T1000 (cell line): ENCODE measurements at places on chromosomes 2 and 18.

DNA sequence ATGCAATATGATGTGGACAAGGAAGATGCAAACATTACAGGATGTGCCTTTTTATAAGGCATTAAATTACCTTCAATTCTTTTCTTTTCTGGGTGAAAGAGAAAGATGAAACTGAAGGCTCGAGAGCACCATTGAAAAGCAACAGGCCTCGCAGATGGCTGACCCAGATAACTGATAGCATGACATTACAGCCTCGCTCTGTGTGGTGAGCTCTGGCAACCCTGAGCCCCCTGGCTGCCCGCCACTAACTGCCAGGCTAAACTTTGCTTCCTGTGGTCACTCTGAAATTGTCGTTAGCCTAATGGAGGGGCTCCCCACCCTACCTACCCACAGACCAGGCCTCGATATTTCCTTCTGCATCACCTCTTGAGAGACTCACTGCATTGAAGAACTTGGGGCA lies 516.8 kb upstream of the FANCL start:
- DNase-seq: no peak

GRCh38 chr2:96531872-96532505 lies 4.6 kb upstream of the ARID5A start:
- peak; percentile 84 for DNase-seq

- no peak for DNase-seq
Observed at GRCh38 chr2:202169131-202169530, 69.3 kb downstream of the SUMO1 start.

DNA sequence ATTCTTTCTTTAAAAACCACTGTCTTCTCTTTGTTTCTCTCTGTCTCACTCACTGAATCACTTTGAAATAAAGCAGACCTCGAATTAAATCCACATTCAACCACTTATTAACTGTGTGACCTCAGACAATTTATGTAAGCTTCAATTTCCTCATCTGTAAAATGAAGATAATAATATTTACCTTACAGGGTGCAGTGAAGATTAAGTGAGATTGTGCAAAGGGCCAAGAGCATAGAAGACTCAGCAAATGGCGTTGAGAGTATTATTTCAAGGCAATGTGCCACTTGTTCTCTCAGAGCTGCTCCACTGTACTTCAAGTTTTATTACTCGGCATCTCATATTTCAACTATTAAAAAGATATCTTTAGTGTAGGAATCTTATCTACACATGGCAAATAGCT lies 454.2 kb upstream of the HNRNPA3 start:
- no peak for DNase-seq
